ENCODE measurements at places on chromosomes 12 and 14. TPM values are rescaled to one million over a fixed set of nuclear protein-coding genes. Genes with fewer than 3 reads are reported as not detected.

FGF23 gene
- polyA plus RNA-seq: not detected

ZNF10 gene
- 4.6 TPM for polyA plus RNA-seq

ISM2 gene
- 0.80 TPM for polyA plus RNA-seq

FAIM2 gene
- polyA plus RNA-seq: 1.3 TPM

RAB5B gene
- polyA plus RNA-seq: 72.5 TPM

TEX52 gene
- not detected for polyA plus RNA-seq

PLEKHG7 gene
- 0.45 TPM for polyA plus RNA-seq

SYNDIG1L gene
- 0.47 TPM for polyA plus RNA-seq

PLA2G1B gene
- polyA plus RNA-seq: not detected

PYGL gene
- 12.3 TPM for polyA plus RNA-seq

TCL1B gene
- not detected for polyA plus RNA-seq

IRAK4 gene
- polyA plus RNA-seq: 10.1 TPM

GLIPR1L1 gene
- not detected for polyA plus RNA-seq

A2M gene
- 745 TPM for polyA plus RNA-seq
